Memory B cell (primary cell): ENCODE measurements at places on chromosomes 1 and 21.
A peak's percentile ranks its signal among the peaks of the same experiment; 100 is the strongest.

- no peak for DNase-seq
These were observed 7.8 kb upstream of the LRRC47 start for GRCh38 chr1:3803905-3804626.

DNA sequence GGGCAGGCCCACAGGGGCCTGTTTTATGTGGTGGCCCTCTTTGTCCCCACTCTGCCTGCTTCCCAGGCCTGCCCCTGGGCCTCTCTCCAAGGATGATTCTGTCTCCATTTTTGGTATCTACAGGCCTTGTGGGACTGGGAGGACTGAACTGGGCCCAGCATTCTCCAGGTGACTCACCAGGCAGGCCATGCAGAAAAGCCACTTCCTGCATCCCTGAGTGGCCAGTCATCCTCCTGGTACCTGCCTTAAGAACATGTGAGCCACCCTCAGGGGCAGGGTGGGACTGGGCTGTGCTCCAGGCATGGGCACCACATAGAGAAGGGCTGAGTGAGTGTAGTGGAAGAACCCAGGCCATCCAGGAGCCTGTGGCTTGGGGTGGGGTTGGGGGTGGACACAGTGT is 20.0 kb upstream of the BCAR3 start:
- no peak for DNase-seq

DNA sequence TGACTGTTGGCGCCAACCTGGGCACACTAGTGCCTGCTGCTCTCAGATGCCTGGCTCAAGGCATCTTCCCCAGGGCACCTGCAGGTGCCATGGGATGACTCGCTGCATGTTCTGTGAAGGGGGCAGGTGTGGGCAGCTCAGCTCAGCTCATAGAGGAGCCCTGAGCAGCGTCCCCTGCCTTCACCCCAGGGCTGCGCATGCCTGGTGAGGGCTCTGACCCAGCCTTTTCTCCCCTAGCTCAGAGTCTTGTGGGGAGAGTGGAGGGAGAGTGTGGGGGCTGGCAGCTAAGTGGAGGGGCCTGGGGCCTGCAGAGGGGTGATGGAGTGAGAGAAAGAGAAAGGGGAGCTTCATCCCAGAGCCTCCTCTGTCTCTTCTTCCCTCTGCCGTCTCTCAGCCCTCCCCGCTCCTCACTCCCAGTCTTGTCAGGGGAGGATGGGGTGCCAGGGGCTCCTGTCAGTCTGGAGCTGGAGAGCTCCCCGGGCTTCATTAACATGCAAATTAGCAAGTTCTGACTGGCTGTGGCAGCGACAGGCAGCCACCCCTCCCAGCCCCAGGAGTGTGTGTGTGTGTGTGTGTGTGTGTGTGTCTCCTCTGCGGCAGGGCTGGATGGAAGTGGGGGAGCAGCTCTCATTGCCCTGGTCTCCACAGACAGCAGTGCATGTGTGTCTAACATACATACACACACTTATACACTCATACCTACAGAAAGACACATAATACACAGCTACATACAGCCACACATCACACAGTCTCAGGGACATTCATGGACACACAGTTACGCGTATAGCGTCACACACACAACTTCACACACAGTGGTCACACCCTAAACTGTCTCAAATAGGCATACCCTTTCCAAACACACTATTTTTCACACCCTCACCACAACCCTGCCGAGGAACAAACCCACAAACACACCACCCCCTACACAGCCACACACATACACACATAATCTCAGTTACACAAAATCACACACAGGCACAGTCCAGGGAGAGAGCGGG is 34.0 kb downstream of the FOXO6 start:
- no peak for DNase-seq

DNA sequence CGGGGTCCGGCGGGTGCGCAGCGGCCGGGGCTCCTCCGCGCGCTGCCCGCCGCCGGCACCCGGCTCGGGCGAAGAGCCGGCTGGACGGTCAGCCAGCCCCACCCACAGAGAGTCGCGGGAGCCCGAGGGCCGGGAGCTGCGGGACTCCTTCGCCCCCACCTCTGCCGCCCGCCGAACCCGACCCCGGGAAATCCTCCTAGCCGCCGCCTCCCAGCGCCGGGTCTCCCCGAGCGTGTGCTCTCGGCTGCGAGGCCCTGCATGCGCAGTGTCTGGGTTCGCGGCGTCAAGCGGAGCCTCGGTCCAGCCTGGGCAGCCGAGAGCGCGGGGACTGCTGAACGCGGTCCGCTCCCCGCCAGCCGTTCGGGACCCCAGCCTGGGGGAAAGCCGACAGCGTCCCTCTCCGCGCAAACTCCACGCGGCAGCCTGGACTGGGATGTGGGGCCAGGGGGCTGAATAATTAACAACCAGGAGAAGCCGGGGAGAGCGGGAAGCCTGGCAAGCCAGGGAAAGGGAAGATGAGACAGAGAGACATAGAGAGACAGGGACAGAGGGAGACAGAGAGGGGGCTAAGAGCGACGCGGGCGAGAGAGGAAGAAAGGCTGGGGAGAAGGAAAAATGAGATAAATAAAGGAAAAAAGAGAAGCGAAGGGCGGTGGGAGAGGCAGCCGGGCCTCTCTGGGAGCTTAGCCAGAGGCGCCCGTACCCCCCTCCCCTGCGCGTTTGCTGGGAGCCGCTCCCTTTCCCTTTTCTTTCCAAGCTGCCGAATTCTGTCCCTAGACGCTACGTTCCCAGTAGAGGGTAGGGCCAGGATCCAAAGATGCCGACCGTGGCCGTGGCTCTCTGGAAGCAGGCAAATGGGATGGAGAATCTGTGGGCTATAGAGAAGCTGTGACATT is 64.2 kb downstream of the MEF2D start:
- no peak for DNase-seq

DNA sequence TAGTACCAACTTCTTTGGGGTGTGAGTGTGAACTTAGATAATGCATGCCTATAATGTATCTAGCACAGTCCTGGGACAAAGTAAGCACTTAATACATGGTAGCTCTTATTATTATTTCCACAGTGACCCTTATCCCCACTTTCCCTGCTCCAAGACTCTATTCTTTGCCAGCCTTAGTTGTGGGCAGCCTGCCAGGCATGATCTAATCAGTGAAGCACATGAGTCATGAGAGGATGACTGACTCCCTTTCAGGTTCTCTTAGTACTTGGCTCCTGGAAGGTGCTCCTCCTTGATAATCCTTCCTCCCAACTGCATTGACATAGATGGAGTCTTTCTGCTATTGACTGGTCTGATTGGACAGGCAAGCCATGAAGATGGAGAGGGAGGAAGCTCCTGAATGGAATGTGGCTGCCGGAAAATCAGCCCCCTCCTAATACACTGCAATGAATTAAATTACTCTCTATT is 17.4 kb upstream of the GNG12 start:
- no peak for DNase-seq

DNA sequence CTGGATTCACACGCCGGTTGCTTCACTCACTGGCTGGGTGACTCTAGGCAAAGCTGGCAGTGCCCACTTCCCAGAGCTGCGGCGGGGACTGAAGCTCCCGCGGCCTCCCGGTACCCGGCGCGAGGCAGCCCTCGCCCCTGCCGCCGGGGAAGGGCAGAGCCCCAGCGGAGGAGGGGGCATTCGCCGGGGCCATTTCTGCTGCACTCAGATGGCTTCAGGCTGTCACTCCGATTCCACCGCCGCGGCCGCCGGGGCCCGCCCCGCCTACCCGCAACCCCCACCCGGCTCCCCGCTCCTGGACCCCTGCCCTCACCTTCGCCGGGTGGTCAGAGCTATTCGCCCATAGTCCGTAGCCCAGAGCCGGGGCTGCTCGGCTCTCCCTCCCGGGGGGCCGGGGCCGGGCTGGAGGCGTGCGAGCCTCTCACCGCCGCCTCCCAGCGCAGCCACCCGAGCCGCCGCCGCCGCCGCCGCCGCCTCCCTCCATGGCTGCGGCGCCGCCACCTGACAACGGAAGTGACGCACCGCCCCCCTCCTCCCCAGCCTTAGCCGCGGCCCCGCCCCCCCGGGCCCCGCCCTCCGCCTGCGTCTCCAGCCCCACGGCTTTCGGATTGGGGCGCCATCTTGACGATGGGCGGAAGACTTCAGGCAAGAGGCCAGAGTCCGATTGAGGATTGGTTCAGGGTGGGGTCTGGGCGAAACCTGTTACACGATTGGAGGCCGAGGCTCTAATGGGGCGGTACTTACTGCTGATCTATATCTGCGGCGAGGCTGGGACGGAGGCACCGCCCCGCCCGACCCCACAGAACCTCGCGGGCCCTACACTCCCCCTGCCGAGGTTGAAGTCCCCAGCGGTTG is at the start of gene STK40:
Gene STK40 (minus strand): TSS at position 515 of the 855 bp plus-strand sequence. CDS start 24,592 bp downstream, outside the sequence.
- DNase-seq, result peak; percentile 84

DNA sequence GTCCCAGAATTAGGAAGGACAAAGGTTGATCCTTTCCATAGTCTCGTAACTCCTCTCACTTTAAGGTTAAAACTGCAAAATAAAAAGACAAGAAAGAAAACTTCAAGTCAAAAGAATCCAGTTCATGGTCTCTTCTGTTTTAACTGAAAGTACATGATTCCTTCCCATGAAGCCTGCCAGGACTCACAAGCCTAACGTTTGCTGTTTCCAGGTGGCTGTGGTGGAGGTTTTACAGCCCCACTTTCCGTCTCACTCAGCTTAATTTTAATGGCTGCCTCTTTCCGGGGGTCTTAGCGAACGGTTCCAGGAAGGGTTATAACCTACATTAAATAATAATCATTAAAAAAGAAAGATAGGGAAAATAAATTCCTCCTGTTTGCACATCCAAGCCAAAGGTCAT is 136.8 kb upstream of the SPAG17 start:
- no peak for DNase-seq

DNA sequence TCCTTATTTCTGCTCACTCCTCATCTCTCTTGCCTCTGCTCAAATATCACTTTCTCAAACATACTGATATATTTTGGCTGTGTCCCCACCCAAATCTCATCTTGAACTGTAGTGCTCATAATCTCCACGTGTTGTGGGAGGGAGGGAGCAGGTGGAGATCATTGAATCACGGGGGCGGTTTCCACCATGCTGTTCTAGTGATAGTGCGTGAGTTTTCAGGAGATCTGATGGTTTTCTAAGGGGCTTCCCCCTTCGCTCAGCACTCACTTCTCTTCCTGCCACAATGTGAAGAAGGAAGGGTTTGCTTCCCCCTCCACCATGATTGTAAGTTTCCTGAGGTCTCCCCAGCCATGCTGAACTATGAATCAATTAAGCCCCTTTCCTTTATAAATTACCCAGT is 26.6 kb downstream of the ZBTB8OS start:
- no peak for DNase-seq

GRCh38 chr1:50418600-50419109 is 4.6 kb downstream of the DMRTA2 start:
- no peak for DNase-seq

- no peak for DNase-seq
These were observed 2.7 kb downstream of the C1QTNF12 start for GRCh38 chr1:1243807-1244191.

DNA sequence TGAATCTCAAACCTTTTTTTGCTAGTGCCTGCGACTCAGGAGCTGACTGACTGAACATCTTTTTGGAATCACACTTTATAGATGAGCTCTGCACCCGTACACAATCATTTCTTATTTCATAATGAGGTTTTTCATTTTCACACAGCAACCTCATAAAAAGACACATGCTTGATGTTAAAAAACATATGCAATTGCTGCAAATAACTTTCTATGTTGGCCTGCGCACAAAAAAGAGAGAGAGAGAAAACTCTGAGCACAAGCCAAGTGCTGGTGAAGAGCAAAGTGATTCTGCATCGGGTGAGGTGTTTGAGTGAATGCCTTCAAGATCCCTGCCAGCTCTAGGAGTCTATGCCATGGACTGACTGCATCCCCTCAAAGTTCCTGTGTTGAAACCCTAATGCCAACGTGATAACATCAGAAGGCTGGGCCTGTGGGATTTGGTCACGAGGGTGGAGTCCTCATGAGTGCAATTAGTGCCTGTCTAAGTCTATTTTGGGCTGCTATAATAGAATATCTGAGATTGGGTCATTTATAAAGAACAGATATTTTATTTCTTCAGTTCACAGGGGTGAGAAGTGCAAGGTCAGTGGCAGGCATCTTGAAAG is 36.6 kb downstream of the C1orf87 start:
- DNase-seq, result no peak

- DNase-seq, result no peak
These were observed 44.6 kb upstream of the SIM2 start for GRCh38 chr21:36654324-36654723.

DNA sequence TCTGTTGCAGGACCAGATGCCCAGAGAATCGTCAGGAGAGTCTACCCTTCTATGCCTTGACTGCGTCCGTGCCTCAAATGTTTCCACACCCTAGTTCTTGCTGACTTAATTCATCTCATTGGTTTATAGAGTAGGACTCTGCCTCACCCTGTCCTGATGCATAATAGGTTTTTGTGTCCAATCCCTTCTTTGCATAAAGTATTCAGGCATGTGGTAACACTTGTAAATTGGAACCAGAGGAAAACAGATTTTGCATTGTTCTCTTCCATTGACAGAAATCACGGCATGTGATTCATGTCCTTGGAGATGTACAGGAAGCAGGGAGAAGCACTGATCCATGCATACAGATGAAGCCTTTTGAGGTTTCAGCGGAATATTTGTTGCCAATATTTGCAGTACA is 29.5 kb downstream of the PLPPR5 start:
- no peak for DNase-seq

- no peak for DNase-seq
These were observed 491.6 kb upstream of the C1orf87 start for GRCh38 chr1:60564916-60565750.

DNA sequence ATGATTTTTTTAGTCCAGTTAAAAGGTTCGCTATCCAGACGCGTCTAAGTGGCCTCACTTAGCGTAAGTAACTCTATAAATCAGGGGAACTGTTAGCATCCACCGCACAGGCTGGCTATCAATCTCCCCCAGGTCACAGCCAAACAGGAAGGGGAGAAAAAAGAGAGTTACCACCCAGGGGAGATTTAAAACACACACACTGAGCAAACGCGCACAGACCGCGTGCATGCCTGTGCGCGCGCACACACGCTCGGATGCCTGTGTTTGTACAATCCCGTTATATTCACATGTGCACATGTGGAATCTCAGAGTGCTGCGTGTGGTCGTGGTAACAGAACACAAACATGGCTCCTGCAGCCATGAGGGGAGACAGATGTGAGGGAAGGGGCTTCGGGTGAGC is 125.4 kb downstream of the CASZ1 start:
- DNase-seq, result no peak
